Amniotic epithelial cell (primary cell): ENCODE measurements at places on chromosomes 7 and 10.
A peak's percentile ranks its signal among the peaks of the same experiment; 100 is the strongest.

GRCh38 chr10:131871673-131872005 lies 29.2 kb upstream of the PPP2R2D start:
- no peak for DNase-seq

DNA sequence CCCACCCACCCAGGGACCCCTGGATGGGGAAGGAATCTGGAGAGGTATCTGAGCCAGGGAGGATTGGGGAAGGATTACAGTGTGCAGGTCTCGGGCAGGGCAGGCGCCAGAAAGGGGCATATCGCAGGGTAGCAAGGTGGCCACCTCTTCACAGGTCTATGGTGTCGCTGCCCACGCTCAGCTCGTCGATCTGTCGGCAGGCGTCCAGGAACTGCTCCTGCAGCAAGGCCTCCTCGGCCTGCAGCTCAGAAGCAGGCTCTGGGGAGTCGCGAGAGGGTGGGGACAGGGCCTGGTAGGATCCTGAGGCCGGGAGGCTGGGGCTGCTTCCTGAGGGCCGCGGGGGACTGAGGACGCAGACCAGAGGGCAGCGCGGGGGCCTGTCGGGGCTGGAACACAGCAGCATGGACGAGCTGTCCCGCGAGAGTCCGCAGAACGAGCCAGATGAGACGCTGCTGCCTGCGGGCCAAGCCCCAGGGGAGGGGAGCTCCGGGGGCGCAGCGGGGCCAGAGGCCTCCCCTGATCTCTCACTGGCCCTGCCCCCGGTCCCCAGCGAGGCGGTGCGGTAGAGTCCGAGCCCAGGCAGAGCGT lies 7.1 kb upstream of the RBM28 start:
- DNase-seq = no peak

GRCh38 chr7:101129603-101130117 lies 2.8 kb downstream of the SERPINE1 start:
- peak; percentile 47 for DNase-seq

DNA sequence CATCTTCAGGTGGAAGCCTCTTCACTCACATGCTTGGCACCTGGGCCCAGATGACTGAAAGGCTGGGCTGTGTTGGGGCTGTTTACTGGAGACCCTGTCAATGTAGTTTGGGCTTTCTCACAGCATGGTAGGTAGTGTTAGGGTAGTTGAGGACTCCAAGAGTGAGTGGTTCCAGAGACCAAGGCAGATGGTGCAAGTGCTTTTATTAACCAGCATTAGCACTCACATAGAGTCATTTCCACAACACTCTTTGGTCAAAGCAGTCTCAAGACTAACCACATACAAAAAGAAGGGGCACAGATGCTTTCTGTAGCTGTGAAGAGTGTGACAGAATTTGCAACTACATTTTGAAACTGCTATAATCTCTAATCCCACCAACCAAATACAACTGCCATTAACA lies 135.0 kb downstream of the RTKN2 start:
- DNase-seq = no peak

DNA sequence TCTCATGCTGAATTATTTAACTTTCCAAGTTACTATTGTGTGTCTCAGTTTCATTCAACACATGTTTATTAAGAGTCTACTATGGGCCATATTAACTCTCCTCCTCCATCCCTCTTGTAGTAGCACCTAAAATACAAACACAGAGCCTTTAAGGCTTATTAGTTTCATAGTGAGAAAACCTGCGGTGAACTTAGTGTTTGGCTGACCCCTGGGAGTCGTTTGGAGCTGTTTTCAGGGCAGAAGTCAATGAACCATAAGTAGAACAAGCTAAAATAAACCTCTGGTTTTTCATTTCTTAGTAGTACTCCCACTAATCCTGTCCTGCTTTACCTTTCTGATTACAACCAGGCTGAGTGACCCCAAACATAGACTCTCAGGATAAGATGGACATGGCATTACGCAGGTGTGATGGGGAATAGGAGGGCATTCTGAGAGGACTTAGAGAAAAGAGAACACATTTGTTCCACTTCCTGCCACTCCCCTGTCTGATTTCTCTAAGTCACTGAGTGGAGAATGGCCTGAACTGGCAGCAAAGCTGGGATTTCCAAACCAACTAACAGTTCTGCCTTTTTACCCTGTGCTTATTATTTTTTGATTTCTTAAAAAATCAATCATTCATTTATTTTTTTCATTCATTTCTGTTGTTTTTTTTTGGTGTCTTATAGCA lies 74.5 kb downstream of the LRMDA start:
- no peak for DNase-seq

DNA sequence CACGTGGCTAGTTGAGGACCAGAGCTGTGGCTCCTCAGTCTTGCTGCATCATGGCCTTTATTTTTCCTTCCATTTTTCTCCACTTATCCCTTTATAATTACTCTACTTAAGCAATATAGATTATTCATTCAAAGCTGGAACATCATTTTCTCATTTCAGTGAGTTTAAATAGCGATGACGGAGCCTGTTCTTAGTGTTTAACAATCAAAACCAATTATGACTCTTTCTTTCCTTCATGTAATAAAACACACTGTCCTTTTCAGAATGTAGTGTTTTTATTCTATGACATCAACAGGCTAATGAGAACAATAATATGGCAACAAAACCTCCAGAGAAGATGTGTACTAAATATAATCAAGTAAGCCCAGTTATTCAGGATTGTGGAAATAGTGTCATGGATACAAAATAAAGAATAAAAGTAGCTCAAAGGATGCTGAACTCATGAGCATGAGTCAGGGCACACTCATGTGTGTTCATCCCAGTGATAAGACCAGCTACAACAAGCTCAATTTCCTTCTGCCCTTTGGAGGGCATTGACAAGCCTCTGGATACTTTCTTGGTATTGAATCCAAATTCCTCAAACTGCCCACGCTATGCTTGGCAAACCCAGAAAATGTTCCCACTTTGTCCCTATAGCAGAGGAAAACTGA lies 188.4 kb downstream of the CYP26A1 start:
- DNase-seq = peak; percentile 54

- DNase-seq = no peak
Measured at GRCh38 chr7:49805371-49806007, 32.1 kb downstream of the VWC2 start.

DNA sequence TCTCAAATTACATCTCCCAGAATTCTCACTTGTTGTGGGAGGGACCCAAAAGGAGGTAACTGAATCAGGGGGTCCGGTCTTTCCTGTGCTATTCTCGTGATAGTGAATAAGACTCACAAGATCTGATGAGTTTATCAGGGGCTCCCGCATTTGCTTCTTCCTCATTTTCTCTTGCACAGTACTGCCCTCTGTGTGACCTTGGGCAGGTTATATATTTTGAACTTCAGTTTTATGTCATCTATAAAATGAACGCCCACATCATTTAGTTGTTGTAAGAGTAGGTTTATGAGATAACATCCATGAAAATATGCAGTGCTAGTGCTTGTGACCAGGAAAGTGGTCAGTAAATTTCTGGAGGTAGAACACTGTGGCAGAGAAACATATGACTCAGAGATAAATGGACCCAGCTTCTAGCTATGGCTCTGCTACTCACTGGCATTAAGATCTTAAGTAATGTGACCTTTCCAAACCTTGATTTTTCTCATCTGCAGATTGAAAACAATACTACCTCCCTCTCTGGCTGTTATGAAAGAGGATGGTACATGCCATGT lies 44.3 kb downstream of the SCRN1 start:
- DNase-seq = peak; percentile 88

- no peak for DNase-seq
Measured at GRCh38 chr7:96355990-96356506, 34.1 kb upstream of the SLC25A13 start.

- peak; percentile 47 for DNase-seq
Measured at GRCh38 chr10:103666087-103666761, 172.7 kb downstream of the NEURL1 start.
